GM23248 (cell line): ENCODE measurements at places on chromosomes 3 and 15.
A peak's percentile ranks its signal among the peaks of the same experiment; 100 is the strongest.

- no peak for DNase-seq
These were observed 975 bp downstream of the PCSK6 start for GRCh38 chr15:101488300-101489164.

GRCh38 chr3:130490241-130490640, 26.7 kb upstream of the COL6A6 start:
- peak; percentile 67 for DNase-seq

DNA sequence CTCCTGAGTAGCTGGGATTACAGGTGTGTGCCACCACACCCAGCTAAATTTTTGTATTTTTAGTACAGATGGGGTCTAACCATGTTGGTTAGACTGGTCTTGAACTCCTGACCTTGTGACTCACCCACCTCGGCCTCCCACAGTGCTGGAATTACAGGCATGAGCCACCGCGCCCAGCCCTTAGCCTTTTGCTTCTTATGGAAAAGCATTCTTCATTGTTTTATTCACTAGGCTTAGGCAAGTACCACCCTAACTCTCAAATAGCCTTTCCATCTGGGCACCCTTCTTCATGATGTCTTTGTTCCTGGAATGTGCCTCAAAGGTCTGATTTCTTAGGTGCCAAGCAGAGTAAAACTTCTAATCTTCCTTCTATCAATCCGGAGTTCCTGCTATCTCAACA, 641.8 kb downstream of the FHIT start:
- peak; percentile 14 for DNase-seq

DNA sequence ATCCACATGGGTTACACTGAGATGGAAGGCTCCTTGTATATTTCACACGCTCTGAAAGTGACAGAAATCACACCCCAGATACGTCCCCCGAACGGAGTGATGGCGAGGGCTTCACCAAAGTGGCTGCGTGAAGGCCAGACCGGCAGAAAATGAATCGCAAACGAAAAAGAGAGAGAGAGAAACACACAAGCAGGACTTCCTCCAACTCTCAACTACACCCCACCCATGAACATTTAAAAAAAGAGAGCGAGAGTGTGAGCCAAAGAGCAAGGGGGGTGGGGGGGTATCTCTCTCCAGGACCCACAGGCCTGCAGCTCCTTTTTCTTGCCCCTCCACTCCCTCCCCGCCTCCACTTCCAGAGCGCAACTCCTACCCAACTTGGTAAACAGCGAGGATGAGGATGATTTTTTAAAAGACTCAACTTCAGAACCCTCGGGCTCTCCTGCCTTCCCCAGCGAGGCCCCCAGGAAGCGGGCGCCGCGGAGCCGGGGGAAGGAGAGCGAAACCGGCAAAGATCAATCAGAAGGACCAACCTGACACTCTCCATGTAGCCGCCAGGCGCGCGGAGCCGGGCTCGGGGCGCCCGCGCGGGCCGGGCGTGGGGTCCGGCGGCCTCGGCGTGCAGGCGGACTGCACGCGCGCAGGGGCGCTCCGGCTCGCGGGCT, 519.1 kb downstream of the FOXP1 start:
- peak; percentile 80 for DNase-seq

DNA sequence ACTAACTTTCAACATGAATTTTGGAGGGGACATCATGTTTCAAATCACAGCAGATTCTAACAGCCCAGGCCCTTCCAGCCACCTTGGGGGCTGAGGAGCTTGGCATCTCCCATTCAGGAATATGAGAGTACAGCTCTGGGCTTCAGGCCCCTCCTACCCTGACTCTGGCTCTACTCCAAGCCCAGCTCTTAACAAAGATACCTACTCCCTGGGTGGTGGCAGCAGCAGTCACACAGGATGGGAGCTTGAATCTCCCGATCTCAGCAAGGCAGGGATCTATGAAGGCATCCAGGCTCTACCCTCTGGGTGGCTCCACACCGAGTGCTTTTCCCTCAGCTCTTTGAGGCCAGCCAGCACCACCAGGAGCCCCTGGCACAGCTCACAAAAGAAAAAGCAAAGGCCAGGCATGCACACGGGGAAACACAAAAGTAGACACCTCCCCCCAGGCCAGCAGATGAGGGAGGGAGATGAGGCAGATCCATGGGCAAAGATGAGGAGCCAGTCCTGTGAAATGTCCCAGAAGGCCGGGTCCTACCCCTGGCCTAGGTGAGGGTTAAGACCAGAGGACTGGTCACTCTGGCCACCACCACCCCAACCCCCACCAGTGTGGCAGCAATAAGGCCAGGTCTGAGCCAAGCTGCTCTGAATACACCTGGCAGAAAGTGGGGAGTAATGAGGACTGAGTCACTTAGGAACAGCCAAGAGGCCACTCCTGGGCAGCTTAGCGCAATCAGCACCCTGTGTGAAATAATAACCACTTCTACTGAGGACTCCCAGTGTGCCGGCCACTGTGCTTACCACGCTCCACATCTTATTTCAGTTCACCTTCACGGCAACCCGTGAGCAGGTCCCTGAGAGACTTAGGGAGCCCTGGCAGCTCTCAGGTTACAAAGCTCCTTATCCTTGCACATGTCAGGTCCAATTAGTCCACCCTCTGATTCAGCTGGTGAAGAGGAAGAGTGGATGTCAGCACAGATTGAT, 24.3 kb downstream of the PLA2G4F start:
- DNase-seq: no peak

DNA sequence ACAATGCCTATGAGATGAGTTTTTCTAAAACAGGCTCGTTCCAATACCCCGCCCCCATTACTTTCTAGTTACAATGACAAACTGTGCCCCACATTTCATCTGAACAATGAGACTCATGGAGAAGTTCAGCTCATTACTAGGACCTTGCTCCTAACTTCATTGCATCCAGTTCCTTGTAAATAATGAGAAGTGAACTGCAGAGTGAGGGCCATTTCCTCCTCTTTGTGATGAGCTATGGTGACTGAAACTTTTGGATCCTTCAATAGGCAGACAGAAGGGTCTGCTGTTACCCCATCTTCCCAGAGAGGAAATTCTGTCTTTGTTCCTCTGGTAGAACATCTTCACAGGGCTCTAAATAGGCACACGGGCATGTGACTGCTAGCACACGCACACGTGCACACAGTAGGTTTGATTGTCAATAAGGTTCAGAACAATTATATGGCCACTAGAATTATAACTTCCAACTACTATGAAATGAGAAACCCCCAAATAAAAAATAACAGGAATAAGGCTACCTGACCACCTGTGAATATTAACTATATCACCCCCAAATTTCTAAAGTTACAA, 51.8 kb downstream of the SERP1 start:
- DNase-seq: no peak

DNA sequence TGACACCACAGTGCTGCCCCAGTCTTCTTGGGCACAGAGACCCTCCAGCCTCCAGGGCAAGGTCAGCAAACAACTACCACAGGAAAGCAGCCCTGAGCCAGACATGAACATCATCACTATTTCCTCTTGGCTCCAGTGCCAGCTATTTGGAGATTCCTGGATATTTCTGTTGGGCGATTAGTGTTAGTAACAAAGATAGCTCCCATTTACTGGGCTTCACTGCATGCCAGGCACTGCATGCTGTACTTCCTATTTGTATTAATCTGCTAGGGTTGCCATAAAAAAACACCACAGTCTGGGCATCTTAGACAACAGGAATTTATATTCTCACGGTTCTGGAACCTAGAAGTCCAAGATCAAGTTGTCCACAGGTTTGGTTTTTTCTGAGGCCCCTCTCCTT, 255.1 kb upstream of the STT3B start:
- DNase-seq: peak; percentile 64

DNA sequence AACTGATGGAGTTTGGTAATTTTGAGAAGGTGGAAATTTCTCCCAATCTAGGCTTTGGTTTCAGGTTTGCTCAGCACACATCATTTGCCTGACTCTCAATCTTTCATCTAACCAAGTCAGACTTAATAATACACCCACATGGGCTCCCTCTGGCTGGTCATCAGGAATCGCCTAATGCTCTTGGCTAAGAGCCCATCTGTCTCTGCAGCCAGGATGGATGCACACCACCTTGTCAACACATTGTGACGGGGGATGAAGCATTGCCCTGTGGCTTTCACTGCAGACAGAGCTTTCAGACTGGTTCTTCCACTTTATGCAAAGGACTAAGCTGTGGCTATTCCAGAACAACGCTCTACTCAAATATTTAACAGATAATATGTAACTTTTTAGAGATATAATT, 3.0 kb upstream of the HDGFL3 start:
- DNase-seq: peak; percentile 75
